Fibroblast of skin of right biceps (primary cell): ENCODE measurements at places on chromosomes 5 and 9.

DNA sequence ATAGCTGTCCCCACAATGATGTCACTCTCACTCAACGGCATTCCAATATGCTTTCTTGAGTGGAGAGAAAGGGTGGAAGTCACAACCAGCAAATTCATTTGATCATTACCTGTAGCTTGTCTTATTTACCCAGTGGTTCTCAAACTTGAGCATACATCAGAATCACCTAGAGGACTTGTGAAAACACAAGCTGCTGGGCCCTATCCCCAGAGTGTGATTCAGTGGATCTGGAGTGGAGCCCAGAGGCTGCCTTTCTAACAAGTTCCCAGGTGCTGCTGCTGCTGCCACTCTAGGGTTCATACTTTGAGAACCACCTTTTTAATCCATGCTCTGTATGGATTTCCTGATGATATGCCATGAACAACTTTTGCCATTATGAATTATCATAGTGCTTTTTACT is 94.7 kb downstream of the KLHL3 start:
- DNase-seq, result no peak

GRCh38 chr5:130836729-130837649 is 328.1 kb downstream of the HINT1 start:
- peak; percentile 6 for DNase-seq

DNA sequence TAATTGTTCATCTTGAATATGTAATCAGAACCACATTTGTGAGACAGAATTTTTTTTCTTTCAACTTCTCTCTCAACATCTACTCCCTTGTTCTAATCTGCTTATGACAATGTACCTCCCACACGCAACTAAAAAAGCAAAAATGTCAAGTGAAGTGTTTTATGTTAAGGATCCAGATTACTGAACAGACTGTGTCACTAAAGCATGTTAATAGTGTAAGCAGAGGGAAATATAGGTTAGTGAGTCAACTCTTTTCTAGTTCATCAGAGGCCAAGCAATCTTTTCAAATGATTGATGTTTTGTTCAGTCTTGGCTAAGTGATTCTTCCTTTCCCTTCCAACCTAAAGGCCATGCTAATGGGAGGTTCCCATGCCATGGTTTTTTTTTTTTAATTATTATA is 34.7 kb upstream of the IDNK start:
- DNase-seq, result peak; percentile 31

DNA sequence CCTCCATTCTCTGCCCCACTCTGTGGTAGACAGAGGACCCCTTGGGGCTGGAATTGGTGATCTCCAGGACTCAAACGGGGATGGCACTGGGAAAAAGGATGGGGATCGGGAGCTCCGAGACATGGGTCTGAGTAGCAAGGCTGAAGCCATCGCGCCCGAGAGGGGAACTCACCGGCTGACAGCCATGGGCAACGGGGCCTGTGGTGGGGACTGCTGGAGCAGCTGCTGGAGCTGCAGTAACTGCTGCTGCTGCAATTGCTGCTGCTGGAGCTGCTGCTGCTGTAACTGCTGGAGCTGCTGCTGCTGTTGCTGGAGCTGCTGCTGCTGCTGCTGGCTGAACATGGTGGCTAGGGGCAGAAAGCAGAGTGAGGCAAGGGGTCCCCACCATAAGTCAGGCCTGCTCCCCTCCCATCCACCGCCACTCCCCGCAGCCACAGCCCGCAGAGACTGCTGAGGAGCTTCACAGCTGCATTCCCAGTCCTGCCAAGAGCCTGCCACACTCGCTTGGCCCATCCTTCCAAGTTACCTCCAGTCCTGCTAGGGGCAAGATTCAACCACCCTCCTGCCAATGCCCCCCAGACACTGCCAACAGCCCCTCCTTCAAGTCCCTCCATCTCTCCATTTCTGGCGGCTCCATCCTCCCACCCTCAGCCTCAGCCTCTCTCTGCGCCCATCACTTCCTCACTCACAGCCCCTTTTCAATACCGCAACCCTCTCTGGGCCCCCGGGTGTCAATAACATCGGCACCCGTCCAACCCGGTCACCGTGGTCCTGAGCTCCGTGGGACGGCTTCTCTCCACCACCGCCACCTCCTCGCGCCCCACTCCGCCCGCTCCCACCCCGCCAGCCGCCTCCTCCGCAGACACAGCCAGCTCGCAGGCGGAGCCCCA is 611 bp downstream of the CIZ1 start:
- no peak for DNase-seq

DNA sequence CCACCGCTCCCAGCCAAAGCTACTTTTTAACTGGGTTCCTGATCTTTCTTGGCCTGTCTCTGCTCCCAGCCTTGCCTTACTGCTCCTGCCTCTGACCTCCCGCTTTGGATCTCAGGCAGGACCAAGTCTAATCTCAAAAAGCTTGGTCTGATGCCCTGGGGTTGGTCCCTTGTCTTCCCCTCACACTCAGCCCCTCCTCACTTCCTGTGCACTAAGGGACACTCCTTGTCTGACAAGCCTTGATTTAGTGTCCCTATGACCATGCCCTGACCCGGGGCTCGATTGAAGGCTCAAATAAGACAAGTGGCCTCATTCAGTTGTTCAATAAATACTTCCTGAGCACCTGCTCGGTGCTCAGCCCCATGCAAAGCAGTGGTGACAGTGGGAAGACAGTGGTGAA is 3.7 kb upstream of the GTF3C5 start:
- no peak for DNase-seq

GRCh38 chr9:81690251-81690851 is 1.0 kb upstream of the TLE1 start:
- DNase-seq, result no peak

DNA sequence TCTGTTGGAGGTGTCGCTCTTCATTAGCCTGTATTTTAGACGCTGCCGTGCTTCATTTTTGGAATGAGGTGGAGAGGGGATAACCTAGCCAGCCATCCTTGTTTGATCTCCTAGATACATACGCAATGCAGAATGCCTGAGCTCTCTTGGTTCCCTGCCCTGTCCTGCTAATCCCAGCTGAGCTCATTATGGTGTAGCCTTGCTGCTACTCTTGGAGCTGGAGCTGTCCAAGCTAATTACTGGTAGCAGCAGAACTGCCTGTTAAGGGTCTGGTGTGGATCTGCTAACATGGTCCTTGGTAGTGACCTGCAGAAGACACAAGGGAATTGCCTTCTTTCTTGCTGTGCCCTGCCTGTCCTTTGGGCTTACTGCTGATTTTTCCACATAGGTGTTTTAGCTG is 207.9 kb downstream of the CNTLN start:
- no peak for DNase-seq

- DNase-seq, result no peak
Measured at GRCh38 chr9:37961351-37961750, 57.4 kb upstream of the SLC25A51 start.

DNA sequence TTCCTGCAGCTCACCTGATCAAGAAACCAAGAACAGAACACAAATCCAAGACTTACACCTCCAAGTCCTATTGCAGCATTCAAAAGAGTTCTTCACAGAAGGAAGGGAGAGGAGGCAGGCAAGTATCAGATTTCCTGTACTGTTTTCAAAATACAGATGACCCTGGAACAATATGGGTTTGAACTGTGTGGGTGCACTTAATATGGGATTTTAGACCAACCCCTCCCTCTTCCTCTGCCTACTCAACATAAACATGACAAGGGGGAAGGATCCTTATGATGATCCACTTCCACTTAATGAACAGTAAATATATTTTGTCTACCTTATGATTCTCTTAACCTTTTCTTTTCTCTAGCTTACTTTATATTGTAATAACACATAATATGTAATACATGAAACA is 104.6 kb downstream of the ELAVL2 start:
- no peak for DNase-seq

- DNase-seq, result no peak
Measured at GRCh38 chr9:91248707-91249106, 113.0 kb downstream of the AUH start.

DNA sequence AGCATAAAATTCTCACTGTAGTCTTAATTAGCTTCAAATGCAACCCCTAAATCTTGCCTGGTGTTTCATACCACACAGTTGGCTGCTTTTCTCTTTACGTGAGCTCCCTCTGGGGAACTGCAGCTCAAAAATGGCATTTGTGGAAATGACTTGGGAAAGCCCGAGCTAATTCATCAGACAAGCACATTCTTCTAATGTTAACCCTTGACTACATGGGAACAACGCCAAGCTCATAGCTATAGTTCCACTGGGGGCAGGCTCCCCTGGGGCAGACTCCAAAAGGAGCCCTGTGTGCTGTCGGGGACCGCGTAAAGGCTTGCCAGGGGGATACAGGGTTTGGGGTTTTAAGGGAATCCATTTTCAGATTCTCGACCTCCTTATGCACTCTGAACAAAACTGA is 301.4 kb upstream of the DAP start:
- peak; percentile 46 for DNase-seq

DNA sequence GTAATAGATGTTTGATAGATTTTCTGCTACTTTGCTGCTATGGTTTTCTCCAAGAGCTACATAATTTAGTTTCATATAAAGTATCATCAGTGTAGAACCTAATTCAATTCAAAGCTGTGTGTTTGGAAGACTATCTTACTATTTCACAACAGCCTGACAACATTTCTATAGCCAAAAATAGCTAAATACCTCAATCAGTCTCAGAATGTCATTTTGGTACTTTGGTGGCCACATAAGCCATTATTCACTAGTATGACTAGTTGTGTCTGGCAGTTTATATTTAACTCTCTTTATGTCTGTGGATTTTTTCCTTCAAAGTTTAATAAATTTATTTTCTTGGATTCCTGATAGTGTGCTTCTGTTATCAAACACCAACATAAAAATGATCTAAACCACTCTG is 35.1 kb upstream of the CCDC152 start:
- DNase-seq, result peak; percentile 45

DNA sequence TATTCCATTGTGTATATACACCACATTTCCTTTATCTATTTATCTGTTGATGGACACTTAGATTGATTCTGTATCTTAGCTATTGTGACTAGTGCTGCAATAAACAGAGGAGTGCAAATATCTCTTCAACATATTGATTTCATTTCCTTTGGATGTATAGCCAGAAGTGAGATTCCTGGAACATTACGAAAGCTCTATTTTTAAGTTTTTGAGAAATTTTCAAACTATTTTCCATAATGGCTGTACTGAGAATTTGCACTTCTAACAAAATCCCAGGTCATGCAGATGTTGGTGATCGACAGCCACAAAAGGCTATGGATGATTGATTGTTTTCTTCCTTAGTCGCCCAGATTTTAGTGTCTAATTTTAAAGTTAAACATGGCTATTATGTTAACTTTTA is 132.7 kb upstream of the MTAP start:
- DNase-seq, result peak; percentile 43

GRCh38 chr5:32283539-32284377 is 29.0 kb downstream of the MTMR12 start:
- peak; percentile 61 for DNase-seq

DNA sequence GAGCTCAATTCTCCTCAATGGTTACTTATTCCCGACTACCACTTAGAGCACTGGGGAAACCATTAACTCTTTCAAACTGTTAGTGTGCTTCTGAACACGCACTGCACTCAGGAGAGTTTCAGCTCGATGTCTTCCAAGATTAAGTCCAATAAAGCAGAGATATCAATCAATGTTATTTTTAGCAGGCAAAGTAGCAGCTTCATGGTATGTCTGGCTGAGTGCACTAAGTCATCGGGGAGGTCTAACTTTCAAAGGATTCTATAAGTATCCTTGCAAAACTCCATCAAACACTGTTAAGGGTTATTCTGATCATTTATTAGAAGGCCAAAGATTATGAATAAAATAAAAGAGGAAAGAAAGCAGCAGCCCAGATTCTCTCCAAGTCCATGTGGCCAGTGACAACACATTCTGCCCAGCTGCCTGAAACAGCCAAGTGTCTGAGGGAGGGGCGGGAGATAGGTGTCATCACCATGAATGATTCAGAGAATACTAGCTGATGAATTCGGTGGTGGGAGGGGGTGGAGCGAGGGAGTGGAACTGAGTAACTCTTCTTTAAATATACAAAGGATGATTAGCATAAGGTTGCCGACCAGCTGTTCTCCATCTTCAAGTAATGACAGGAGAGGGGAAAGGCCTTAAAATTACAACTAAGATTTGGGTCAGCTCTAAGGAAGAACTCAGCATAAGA is 21.3 kb downstream of the NREP start:
- peak; percentile 97 for DNase-seq

DNA sequence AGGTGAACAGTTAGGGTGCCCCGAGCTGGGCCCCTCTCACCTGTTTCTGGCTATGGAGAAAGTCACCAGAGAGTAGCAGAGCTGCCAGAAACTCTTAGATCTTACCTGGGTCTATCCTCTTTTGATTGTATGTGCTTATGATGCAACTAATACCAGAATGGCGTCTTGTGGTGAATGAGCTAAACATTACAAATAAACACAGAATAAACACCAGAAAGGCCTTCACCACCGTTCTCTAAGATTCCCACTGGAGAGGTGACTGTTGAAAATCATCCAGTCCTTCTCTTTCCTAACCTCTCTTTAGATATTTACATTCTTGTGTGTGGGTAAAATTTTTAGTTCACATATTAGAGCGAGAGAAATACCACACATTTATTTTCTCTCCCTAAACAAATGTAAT is 241.7 kb upstream of the GAS1 start:
- DNase-seq, result no peak

GRCh38 chr9:102185962-102186361 is 447.5 kb upstream of the GRIN3A start:
- no peak for DNase-seq

GRCh38 chr9:114247077-114247476 is 75.8 kb upstream of the ORM1 start:
- DNase-seq, result no peak

DNA sequence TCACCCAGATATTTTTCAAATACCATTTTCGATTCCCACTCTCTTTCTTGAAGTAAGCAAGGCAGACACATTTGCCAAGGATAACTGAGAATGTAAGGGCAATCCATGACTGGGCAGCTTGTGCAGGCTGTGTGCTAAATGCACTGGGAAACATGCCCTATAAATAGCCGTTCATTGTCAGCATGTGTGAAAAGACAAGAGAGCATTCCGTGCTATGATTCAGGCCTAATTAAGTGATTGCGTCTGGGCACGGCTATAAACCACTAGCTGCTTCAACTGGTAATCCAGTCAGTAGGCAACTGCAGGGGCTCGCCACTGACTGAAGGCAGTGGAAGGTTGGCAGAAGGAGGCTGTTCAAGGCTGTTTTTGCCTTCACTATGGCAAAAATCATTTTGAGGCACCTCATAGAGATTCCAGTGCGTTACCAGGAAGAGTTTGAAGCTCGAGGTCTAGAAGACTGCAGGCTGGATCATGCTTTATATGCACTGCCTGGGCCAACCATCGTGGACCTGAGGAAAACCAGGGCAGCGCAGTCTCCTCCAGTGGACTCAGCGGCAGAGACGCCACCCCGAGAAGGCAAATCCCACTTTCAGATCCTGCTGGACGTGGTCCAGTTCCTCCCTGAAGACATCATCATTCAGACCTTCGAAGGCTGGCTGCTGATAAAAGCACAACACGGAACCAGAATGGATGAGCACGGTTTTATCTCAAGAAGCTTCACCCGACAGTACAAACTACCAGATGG is at the start of gene HSPB3:
Gene HSPB3, plus strand, starts transcription at position 287 of the 745 bp plus-strand sequence. Its CDS starts 91 bp downstream, at position 378.
- peak; percentile 92 for DNase-seq

DNA sequence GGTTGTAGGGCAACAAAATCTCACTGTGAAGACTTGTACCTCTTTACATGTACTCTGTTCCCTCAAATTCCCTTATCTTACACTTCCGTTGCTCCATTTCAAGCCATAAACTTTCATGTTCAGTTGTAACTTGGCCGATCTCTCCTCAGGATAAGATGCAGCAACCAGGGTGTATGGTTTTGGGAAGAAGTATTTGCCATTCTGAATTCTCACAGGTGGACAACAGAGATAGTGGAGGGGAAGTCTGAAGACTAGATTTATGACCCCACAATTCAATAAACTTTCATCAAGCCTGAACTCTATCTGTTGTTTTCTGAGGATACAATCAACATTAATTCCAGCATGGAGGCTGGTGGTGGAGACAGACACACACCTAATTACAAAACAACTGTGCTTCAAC is 27.5 kb downstream of the GOLGA1 start:
- no peak for DNase-seq
